Peyer's patch (tissue), 4 donors: ENCODE measurements at places on chromosomes 5 and 9. TPM values are rescaled to one million over a fixed set of nuclear protein-coding genes. Genes with fewer than 3 reads are reported as not detected.
A peak's percentile ranks its signal among the peaks of the same experiment; 100 is the strongest.

DNA sequence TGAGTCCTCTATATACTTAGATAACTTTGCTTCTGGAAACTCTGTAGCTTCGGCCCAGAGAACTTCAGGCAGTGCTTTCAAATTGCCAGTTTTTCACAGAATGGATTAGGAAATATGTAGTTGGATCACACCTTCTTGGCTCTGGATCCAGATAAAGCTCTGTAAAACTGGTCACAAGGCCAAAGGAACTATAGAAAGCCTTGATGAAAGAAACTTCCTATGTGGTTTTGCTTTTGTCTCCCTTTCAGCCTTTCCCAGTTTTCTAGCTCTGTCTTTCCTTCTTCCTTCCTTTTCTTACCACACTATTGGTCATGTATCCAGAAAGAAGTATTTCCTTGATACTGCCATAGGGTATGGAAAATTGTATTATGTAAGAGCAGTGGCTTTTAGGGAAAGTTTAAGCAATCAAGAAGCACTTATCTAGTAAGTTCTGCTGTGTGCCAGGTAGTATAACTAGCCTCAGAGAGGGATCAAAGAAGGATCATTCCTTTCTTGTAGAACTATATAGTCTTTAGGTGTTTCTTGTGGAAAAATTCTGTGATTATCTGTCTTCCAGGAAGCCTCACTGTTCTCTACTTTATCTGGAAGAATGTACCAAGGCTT is 6.3 kb downstream of the GPR21 start:
- H3K36me3 ChIP-seq: no peaks in the 10 kb centered on the region
- H3K4me1 ChIP-seq: no peaks in the 10 kb centered on the region
- H3K27me3 ChIP-seq: no peaks in the 10 kb centered on the region
- no peak for DNase-seq

DNA sequence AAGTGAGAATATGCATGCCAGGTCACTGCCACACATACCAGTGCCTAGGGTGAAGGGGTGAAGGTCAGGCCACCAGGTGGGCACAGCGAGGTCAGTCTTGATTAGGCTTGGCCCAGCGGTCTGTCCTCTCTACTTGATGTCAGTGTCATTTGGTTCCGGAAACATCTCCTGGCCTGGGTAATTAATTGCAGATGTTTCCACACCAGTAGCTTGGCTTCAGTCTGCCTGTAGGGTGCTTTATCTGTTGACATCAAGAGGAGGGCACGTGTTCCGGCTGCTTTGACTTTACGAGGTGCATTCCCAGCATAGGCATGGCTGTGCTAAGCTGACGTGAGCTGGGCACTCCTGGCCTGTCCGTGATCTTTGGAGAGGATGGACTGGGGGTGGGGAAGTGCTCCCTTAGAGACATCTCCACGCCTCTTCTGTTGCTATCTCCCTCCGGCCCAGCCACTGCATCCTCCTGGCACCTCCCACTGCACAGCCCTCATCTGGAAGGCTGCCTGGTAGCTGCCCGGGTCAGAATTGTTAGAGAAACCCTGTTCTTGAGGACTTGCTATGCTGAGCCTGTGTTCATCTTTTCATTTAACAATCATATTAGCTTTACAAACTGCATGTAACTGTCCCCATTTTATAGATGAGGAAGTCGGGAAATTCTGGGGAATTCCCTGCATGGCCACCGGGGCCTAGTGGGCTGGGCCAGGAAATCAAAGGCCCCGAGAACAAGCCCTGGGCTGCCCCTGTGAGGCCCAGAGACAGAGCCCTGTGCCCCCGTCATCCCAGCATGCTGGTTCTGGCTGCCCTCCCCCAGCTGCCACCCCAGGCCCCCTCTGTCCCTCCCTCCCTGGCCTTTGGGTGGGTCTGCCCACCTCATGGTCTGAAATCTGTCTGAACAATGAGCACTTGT is 29.1 kb downstream of the JADE2 start:
- H3K27ac ChIP-seq: peak overlapping the region; percentile 46
- H3K4me1 ChIP-seq: peaks cover 27% of the 10 kb centered on the region
- no peaks in the 10 kb centered on the region for H3K27me3 ChIP-seq
- peaks cover 50% of the 10 kb centered on the region for H3K36me3 ChIP-seq

Gene SPATA31E1
- not detected for total RNA-seq

- H3K36me3 ChIP-seq: peaks cover 28% of the 10 kb centered on the region
- DNase-seq: no peak
- no peaks in the 10 kb centered on the region for H3K4me1 ChIP-seq
- H3K4me3 ChIP-seq: no peak overlapping the region
- H3K27ac ChIP-seq: no peak overlapping the region
Measured at GRCh38 chr5:142915813-142916424, 145.7 kb downstream of the ARHGAP26 start.

DNA sequence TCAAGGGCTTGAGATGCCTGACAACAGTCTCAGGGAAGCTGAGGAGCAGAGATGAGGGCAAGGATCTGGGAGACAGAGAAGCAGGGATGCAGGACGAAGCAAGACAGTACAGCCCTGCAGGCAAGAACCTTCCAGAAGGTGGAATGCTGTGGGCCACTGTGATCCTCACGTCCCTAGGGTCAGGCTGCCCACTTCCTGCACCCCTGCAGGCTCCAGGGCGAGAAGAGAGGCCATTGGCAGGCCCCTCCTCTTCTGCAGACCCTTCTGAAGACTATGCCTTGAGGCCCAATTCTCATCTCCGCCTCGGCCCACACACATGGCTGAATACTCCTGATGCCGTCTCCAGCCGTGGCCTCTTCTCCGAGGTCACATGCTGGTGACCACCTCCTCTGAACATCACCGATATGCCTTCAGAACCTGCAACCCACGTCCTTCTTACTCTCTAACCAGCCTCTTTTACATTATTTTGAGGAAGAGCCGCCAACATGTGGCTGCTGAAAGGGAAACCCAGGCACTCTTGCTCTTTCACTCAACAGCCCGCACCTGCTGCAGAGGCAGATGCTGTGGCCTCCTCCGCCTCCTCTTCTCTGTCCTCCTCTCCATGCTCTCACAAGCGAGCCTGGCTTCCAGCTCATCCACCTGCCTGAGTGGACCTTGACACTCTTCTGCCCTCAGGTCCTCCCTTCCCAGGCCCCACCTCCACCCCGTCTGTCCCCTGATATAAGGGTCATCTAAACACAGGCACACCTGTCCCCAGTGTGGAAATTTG is 181.5 kb downstream of the IRX2 start:
- H3K36me3 ChIP-seq: no peaks in the 10 kb centered on the region
- H3K27me3 ChIP-seq: no peaks in the 10 kb centered on the region
- no peak overlapping the region for H3K27ac ChIP-seq
- no peaks in the 10 kb centered on the region for H3K4me1 ChIP-seq
- no peak overlapping the region for H3K4me3 ChIP-seq
- DNase-seq: no peak

DNA sequence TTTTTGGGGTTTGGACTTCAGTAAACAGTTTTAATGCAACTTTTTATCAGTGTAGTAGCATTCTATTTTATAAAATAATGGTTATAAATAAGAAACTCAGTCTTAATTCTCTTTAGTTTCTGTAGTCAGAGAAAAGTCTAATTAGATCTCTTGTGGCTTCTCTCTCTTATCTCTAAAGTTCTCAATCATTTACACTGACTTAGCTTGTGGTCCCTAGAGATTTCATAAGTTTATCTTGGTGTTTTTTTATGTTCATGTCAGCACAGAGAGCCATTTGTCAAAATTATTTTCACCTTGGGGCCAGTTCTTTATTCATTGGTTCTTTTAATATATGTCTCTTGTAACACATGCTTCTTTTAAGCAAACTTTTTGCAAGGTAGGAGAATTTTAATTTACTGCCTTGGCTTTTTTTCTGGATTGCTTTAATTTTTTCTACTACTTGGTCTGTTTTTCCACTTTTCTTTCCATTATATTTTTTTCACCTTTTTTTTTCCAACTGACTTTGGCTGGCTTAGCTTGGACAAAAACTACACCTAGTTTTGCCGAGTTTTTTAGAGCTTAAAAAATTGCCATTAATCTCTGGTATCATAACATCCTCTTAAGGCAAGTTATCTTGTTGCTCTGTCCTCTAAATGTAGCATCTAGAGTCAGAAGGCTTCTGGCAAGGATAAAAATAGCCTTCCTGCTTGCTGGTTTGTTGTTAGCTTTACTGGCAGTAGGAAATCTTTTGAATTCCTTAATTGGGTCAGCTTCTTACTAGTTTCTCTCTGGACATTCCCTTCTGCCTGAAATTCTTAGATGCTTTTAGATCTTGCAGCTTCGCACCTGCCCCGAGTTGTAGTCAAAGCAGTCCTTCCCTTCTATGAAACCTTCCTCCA is 35.3 kb downstream of the CPEB4 start:
- H3K36me3 ChIP-seq: no peaks in the 10 kb centered on the region
- peaks cover 37% of the 10 kb centered on the region for H3K4me1 ChIP-seq
- no peaks in the 10 kb centered on the region for H3K27me3 ChIP-seq
- no peak for DNase-seq
- H3K4me3 ChIP-seq: no peak overlapping the region

GRCh38 chr5:149303210-149303609 is 31.6 kb downstream of the AFAP1L1 start:
- H3K4me1 ChIP-seq: peaks cover 3% of the 10 kb centered on the region
- no peaks in the 10 kb centered on the region for H3K36me3 ChIP-seq
- H3K27ac ChIP-seq: no peak overlapping the region
- DNase-seq: no peak

Gene SLC26A2
- total RNA-seq: 68.3 TPM

DNA sequence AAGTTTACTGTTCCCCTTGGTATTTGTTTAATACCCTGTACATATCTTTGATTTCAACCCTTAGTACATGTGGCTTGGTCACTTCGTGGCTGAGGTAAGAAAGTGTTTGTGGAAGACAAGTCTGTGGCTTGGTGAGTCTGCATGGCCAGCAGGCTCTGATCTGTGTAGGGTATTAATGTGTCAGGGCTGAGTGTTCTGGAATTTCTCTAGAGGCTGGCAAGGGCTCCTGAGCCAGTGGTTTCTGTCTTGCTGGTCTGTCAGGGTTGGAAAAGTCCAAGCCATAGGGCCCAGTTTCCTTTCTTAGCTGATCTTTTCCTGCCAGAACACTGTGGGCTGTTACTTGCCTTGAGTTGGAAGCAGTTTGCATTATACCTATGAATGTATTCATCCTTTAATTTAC is 48.0 kb upstream of the FBXL7 start:
- H3K4me1 ChIP-seq: no peaks in the 10 kb centered on the region
- H3K36me3 ChIP-seq: no peaks in the 10 kb centered on the region
- no peak for DNase-seq
- H3K27ac ChIP-seq: no peak overlapping the region
- no peaks in the 10 kb centered on the region for H3K27me3 ChIP-seq

- DNase-seq: no peak
- no peaks in the 10 kb centered on the region for H3K27me3 ChIP-seq
- no peak overlapping the region for H3K27ac ChIP-seq
Measured at GRCh38 chr9:89260525-89260924, 50.5 kb upstream of the CKS2 start.
